ENCODE measurements at places on chromosomes 16 and 17. TPM values are rescaled to one million over a fixed set of nuclear protein-coding genes. Genes with fewer than 3 reads are reported as not detected.

Gene GCGR
- 0.50 TPM for total RNA-seq

DNA sequence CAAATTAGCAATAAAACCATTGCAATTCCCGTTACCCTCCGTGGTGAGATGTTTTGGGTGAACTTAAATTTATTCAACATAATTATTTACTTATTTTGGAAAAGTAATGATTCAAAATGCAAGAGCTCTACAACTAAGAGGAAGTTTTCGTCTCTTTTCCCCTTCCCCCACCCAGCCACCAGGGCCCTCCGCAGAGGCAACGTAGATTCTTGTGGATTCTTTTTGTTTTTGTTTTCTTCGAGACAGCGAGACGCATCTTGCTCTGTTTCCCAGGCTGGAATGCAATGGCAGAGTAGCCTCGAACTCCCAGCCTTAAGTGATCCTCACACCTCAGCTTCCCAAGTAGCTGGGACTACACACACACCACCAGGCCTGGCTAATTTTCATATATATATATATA lies 19.2 kb downstream of the CCDC40 start:
- peaks cover 44% of the 10 kb centered on the region for H3K36me3 ChIP-seq
- no peak overlapping the region for H3K27ac ChIP-seq
- no peak overlapping the region for H3K4me3 ChIP-seq
- H3K27me3 ChIP-seq = no peaks in the 10 kb centered on the region

DNA sequence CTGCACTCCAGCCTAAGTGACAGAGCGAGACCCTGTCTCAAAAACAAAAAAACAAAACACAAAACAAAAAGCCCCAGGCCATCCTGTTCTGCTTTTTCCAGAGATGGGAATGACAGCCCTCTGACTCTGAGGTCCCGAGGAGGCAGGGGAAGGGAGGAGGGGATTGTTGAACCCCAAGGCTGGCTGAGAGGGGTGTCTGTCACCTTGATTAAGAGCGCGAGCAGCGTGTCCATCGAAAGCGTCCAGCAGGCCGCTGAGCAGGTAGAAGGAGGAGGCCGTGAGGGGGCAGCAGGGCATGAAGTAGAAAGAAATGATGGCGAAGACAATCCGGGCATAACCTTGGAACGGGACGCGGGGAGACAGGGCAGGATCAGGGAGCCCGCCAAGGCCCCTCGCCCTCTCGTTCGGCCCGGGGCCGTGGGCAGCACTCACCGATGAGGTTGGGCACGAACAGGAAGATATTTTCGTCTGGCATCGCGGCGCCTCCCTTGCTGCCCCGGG lies 593 bp downstream of the CDIPT start:
- H3K4me3 ChIP-seq = peak overlapping the region; percentile 79
- H3K27me3 ChIP-seq = no peaks in the 10 kb centered on the region
- H3K4me1 ChIP-seq = peaks cover 29% of the 10 kb centered on the region
- DNase-seq = peak; percentile 56
- peaks cover 35% of the 10 kb centered on the region for H3K36me3 ChIP-seq

Gene TMIGD1
- total RNA-seq = not detected

- no peak overlapping the region for H3K27ac ChIP-seq
- peaks cover 27% of the 10 kb centered on the region for H3K4me1 ChIP-seq
- no peak overlapping the region for H3K4me3 ChIP-seq
- H3K36me3 ChIP-seq = no peaks in the 10 kb centered on the region
These were observed 88.8 kb downstream of the IRF8 start for GRCh38 chr16:85987750-85988078.

GRCh38 chr17:65455972-65456343 lies 105.5 kb downstream of the AXIN2 start:
- H3K27ac ChIP-seq = peak overlapping the region; percentile 10
- H3K36me3 ChIP-seq = no peaks in the 10 kb centered on the region
- H3K4me3 ChIP-seq = no peak overlapping the region
- DNase-seq = peak; percentile 12
- H3K27me3 ChIP-seq = no peaks in the 10 kb centered on the region

GRCh38 chr16:51464996-51465395 lies 313.9 kb upstream of the SALL1 start:
- H3K4me1 ChIP-seq = no peaks in the 10 kb centered on the region
- DNase-seq = no peak
- H3K4me3 ChIP-seq = no peak overlapping the region
- H3K27ac ChIP-seq = no peak overlapping the region
- no peaks in the 10 kb centered on the region for H3K36me3 ChIP-seq

DNA sequence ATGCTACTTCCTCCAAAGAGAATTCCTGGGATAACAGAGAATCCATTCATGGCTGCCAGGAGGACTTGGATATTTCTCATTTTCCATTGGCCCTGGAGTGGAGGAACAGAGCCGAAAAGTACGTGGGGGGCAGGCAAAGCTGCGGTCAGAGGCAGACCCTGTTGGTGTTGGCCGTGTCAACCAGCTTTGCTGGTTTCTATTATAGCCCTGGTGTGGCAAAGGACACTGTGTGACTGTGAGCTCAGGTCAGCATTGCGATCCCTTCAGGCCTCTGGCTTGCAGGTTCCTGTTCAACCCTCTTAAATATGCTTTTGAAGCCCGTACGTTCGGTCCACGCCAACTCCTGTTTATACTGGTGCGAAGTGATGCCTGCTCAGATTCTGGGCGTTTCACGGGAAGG lies 596.2 kb downstream of the MAF start:
- H3K27ac ChIP-seq = no peak overlapping the region
- no peaks in the 10 kb centered on the region for H3K27me3 ChIP-seq
- H3K4me1 ChIP-seq = peaks cover 4% of the 10 kb centered on the region
- H3K4me3 ChIP-seq = no peak overlapping the region

Gene ZNF750
- total RNA-seq = not detected

- no peak for DNase-seq
- no peaks in the 10 kb centered on the region for H3K36me3 ChIP-seq
- H3K27ac ChIP-seq = no peak overlapping the region
- no peaks in the 10 kb centered on the region for H3K27me3 ChIP-seq
These were observed 217.4 kb downstream of the RPTOR start for GRCh38 chr17:80762076-80762475.

DNA sequence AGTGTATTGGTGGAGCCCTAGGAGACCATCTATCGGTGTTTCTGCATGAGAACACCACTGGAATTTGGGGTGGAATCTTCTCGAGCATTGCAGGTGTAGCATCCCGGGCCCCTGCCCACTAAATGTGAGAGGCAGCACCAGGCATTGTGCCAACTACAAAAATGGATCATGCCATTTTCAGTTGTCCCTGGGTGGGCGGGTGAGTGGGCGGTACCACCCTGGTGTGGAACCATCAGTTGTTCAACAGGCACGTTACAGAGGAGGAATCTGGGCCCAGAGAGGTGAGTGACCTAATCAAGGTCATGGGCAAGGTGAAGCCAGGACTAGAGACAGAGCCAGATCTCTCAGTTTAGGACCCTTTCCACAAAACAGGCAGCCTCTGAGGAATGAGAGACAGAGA lies 8.8 kb downstream of the PIPOX start:
- no peak for DNase-seq
- H3K4me3 ChIP-seq = no peak overlapping the region
- H3K36me3 ChIP-seq = peaks cover 3% of the 10 kb centered on the region
- H3K27ac ChIP-seq = no peak overlapping the region
- peaks cover 42% of the 10 kb centered on the region for H3K4me1 ChIP-seq

DNA sequence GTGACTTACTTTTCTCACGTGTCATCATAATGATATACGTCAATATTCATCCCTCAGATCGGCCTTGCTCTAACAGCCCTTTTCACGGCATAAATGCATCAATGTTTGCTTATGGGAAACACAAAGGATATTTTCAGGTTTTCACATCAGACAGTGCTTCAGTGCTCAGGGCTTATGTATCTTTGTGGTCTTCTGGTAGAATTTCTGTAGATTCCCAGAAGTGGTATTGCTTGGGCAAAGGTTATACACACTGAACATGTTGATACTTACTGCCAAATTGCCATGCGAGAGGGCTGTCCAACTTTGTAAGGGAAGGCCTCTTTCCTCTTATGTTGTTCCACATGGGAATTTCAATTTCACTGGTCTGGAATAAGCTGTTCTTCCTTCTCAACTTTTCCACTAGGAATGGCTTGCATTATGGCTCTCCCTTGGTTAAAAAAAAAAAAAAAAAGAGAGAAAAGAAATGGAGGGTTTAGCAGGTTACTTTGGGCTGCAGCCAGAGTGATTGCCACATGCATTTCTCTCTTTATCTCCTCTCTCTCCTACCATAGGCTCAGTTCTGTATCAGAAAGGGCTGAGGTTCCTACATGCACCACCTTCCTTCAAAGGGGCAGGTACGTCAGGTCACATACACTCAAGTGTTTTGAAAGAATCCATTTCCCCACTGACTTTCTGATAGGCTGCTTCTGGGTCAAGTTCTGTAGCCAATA lies 19.3 kb downstream of the DHODH start:
- H3K4me1 ChIP-seq = no peaks in the 10 kb centered on the region
- DNase-seq = no peak
- H3K36me3 ChIP-seq = peaks cover 26% of the 10 kb centered on the region
- no peak overlapping the region for H3K27ac ChIP-seq
- H3K4me3 ChIP-seq = no peak overlapping the region

Gene TBC1D26
- total RNA-seq = 0.20 TPM

- H3K4me1 ChIP-seq = no peaks in the 10 kb centered on the region
- H3K27ac ChIP-seq = no peak overlapping the region
These were observed 296.6 kb downstream of the WWOX start for GRCh38 chr16:78396046-78396445.

DNA sequence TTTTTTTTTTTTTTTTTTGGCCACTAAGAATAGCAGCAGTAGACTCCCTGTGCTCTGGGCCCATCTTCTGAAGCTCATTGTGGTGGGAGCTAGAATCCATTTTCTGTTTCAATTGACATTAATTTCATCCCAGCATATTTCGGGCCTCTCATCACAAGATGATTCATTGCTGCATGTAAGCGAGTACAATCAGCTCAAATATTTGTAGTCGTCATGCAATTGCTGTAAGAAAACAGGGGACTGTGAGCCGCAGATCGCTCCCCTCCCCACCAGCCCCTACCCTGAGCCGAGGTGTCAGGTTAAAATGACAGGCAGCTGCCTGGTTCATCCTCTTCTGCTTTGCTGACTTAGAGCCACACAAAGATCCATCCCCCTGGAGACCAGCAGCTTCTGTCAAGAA lies 358.8 kb upstream of the CDH5 start:
- no peak overlapping the region for H3K4me3 ChIP-seq
- no peaks in the 10 kb centered on the region for H3K36me3 ChIP-seq
- H3K4me1 ChIP-seq = no peaks in the 10 kb centered on the region

GRCh38 chr17:76535788-76536510 lies 1.6 kb downstream of the CYGB start:
- H3K4me1 ChIP-seq = peaks cover 59% of the 10 kb centered on the region
- no peak overlapping the region for H3K4me3 ChIP-seq
- H3K27ac ChIP-seq = no peak overlapping the region
- no peak for DNase-seq
- H3K36me3 ChIP-seq = peaks cover 17% of the 10 kb centered on the region
- H3K27me3 ChIP-seq = peaks cover 32% of the 10 kb centered on the region

- no peaks in the 10 kb centered on the region for H3K27me3 ChIP-seq
- no peak overlapping the region for H3K4me3 ChIP-seq
- no peak for DNase-seq
These were observed 144.4 kb downstream of the ZNF18 start for GRCh38 chr17:11852912-11853311.

Gene CIITA
- 1.2 TPM for total RNA-seq

- H3K27me3 ChIP-seq = no peaks in the 10 kb centered on the region
- H3K27ac ChIP-seq = no peak overlapping the region
- H3K4me1 ChIP-seq = peaks cover 17% of the 10 kb centered on the region
- H3K4me3 ChIP-seq = no peak overlapping the region
- no peak for DNase-seq
These were observed 45.5 kb upstream of the TNRC6A start for GRCh38 chr16:24683847-24684493.

DNA sequence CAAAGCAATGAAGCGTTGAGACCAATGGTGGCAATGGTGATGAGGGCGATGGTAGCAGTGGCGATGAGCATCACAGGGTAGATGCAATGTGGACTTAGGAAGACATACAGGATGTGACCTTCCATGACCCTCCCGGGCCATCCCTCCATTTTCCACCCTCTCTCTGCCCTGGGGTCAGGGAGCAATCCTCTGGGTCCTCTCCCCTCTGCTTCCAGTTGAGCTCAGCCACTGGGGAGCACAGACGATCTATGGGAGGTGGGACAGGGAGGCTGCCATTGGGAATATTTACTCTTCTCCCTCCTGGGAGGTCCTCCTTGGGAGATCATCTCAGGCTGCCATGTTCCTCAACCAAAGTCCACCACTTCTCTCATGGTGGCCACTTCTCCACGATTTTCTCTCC lies 260.7 kb upstream of the FOXF1 start:
- no peaks in the 10 kb centered on the region for H3K4me1 ChIP-seq
- H3K27me3 ChIP-seq = no peaks in the 10 kb centered on the region
- H3K4me3 ChIP-seq = no peak overlapping the region
- H3K36me3 ChIP-seq = no peaks in the 10 kb centered on the region
- no peak for DNase-seq
- H3K27ac ChIP-seq = no peak overlapping the region

DNA sequence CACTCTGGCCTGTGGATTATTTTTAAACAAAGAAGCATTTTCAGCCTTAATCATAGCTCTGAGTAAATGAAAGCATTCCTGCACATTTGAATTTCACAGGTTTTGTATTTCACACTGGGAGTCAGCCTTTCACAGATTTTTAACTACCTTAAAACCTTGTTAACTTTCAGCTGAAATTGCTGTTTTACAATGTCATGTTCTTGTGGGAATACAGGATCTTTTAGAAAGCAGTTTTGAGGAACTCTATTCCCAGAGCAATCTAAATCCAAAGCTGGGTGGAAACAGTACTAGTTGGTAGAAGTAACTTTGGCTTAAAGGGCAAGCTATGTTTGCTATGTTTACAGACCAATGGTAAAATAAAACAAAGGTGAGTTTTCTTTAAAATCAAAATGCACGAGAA lies 600.6 kb downstream of the KCNJ2 start:
- no peak overlapping the region for H3K27ac ChIP-seq
- H3K4me1 ChIP-seq = peaks cover 7% of the 10 kb centered on the region
- H3K4me3 ChIP-seq = no peak overlapping the region
- DNase-seq = no peak
- H3K36me3 ChIP-seq = no peaks in the 10 kb centered on the region
- H3K27me3 ChIP-seq = no peaks in the 10 kb centered on the region

DNA sequence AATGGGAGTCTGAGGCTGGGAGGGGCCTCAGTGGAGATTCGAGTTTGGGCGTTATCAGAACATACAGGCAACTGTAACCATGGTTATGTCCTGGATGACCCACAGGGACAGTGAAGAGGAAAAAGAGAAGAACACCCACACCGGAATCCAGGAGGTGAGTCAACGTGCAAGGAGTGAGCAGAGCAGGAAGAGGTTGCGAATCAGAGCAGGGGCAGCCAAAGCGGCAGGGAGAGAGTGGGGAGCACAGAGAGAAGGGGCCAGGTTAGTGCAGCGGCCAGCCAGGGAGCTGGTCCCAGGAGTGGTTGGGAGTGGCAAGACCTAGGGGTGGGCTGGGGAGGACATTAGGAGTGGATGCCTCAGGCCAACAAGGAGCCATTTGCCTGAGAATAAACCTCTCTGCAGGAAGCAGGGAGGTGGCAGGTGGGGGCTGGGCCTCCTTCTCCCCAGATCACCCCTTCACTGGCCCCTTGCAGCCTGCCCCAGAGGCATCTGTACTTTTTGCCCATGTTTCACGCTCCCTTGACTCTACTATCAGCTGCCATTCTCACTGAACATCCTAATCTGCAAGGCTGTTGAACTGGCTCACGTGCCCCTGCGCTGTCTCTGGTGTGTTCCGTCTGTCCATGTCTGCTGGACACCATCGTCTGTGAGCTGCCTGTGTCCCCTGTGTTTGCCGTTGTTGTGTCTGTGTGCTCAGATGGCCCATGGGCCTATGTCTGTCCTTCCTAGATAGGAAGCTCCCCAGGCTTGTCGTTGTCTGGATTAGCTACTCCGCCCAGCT lies 5.1 kb downstream of the KRT13 start:
- no peaks in the 10 kb centered on the region for H3K36me3 ChIP-seq
- no peak overlapping the region for H3K27ac ChIP-seq
- no peak for DNase-seq
- H3K4me1 ChIP-seq = peaks cover 12% of the 10 kb centered on the region
- H3K4me3 ChIP-seq = no peak overlapping the region

Measured in spinal cord (tissue), 10 donors.